Testis (tissue), 5 donors: ENCODE measurements at places on chromosomes 6 and 20. TPM values are rescaled to one million over a fixed set of nuclear protein-coding genes. Genes with fewer than 3 reads are reported as not detected.

GRCh38 chr6:10174056-10174455 is 240.8 kb downstream of the TFAP2A start:
- H3K27me3 ChIP-seq, result no peaks in the 10 kb centered on the region
- no peak overlapping the region for H3K27ac ChIP-seq
- no peaks in the 10 kb centered on the region for H3K4me1 ChIP-seq
- no peak for DNase-seq
- H3K36me3 ChIP-seq, result no peaks in the 10 kb centered on the region
- no peak overlapping the region for H3K4me3 ChIP-seq

AVP gene
- not detected for total RNA-seq

NXT1 gene
- 40.3 TPM for total RNA-seq

IP6K3 gene
- total RNA-seq, result not detected

DNA sequence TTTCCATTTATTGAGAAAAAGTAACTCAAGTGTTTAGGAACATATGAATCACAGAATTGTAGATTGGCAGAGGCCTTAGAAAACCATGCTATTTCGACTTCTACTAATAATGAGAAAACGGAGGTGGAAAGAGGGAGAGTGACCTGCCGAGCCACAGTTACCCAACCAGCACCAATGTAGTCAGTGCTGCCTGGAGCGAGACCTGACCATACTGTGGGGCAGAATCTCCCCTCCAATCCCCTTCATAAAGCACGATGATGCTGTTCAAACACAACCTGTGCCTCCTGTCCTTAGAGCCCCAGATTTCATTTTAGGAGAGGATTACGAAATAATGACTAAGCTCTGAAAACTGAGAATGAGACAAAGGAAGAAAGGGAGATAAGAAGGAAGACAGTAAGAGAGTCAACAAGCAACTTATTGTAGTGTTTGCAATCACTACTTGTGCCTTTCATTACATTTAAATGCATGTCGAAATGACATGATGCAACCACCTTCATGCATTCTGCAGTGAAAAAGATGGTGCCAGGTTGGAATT is 70.6 kb downstream of the ATXN1 start:
- H3K36me3 ChIP-seq, result no peaks in the 10 kb centered on the region
- no peak for DNase-seq
- H3K27me3 ChIP-seq, result no peaks in the 10 kb centered on the region
- no peak overlapping the region for H3K4me3 ChIP-seq

GRCh38 chr20:38897267-38897666 is 28.9 kb upstream of the FAM83D start:
- no peaks in the 10 kb centered on the region for H3K36me3 ChIP-seq
- no peak overlapping the region for H3K4me3 ChIP-seq
- H3K27ac ChIP-seq, result no peak overlapping the region
- H3K4me1 ChIP-seq, result no peaks in the 10 kb centered on the region
- no peak for DNase-seq

- H3K4me3 ChIP-seq, result peak overlapping the region; percentile 21
- peak; percentile 59 for DNase-seq
- H3K4me1 ChIP-seq, result no peaks in the 10 kb centered on the region
- H3K27me3 ChIP-seq, result no peaks in the 10 kb centered on the region
- peak overlapping the region; percentile 1 for H3K27ac ChIP-seq
These were observed 31.7 kb upstream of the SCUBE3 start for GRCh38 chr6:35181933-35182612.

C20orf204 gene
- 4.5 TPM for total RNA-seq

DNA sequence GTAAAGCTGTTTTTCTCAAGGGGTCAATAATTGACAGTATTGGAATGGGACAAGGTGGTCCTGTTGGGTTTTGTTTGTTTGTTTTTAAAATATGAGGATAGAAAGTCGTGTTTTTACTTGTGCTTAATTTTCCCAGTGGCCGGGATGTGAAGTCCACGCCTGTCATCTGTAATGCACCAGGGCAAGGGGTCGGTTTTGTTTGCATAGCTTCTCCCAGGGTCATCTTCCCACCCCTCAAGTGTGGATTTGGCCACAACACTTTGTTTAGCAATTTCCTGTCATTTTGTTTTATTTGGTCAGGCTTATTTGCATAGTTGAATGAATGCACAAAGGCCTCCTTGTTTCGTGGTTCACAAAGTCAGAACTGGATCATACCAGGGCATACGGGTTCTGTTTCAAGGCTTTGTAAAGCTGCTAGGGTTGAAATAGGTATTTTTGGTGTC is 29.8 kb downstream of the SYNJ2 start:
- no peak overlapping the region for H3K4me3 ChIP-seq
- no peak overlapping the region for H3K27ac ChIP-seq
- DNase-seq, result no peak

MYL9 gene
- 265 TPM for total RNA-seq

DNA sequence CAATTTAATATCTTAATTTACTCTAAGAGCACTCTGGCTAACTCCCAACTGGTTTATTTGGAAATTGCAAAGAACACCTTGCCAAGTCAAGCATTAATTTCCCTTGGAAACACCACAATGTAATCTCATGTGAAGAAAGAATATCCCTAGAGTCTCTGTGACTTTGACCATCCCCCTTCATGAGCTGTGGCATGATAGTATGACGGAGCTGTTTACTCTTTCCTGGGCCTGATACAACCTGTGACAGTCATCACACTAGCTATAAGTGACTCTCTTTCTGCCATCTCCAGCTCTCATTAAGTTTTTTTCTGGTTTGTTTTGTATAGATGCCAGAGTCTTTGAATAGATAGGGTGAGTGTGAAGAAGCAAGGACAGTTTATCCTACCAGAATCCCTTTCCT is 470.3 kb upstream of the JARID2 start:
- no peak overlapping the region for H3K4me3 ChIP-seq
- no peak for DNase-seq
- H3K27me3 ChIP-seq, result no peaks in the 10 kb centered on the region

DNA sequence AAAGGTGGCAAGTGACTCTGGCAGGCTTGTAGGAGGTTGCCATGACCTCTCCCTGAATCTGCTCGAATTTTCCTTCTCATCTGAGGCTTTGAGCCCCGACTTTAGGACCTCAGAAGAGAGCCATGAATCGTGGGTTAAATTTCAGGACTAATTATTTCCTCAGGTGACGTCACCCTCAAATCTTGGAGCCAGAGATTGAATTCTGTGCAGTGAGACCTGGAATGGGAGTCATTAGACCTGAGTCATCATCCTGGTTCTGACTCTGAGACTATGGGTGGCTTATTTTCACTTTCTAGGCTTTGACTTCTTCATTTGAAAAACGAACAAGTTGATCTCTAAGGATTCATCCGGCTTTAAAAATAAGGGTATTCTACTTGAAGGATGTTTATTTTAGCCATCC is 48.5 kb upstream of the PDYN start:
- H3K27me3 ChIP-seq, result no peaks in the 10 kb centered on the region
- H3K36me3 ChIP-seq, result no peaks in the 10 kb centered on the region
- no peaks in the 10 kb centered on the region for H3K4me1 ChIP-seq
- H3K27ac ChIP-seq, result no peak overlapping the region

DNA sequence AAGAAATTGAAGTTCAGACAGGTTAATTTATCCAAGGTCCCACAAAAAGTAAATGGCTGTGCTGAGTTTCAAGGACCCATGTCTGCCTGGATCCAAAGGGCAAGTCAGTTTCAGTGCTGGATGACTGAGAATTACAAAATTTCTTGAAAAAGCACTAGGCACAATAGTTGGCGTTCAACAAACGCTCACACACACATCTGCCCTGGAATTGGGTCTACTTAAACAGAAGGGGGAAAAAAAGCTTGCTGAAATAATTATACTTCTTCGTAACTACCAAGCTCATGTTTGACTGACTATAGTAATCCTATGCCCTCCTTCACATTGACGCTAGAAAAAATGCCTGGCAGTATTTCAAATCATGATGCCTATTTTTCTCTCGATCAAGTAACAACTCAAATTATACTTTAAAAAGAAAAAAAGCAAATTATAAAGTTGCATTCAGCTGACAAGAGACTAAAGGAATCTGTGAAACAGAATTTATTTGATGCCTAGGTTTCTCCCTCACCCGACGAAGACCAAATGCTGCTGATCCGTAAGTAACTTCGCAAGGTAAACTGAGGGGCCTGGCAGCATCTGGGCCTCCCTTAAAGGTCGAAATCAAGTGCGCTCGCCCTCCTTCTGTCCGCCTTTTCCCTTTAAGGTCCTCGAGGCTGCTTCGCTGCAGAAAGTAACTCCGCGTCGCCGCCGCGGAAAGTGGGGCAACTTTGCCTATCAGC is 650 bp upstream of the CD2AP start:
- H3K27ac ChIP-seq, result peak overlapping the region; percentile 99
- no peaks in the 10 kb centered on the region for H3K36me3 ChIP-seq
- no peaks in the 10 kb centered on the region for H3K27me3 ChIP-seq
- peaks cover 4% of the 10 kb centered on the region for H3K4me1 ChIP-seq
- H3K4me3 ChIP-seq, result peak overlapping the region; percentile 100
- no peak for DNase-seq

DNA sequence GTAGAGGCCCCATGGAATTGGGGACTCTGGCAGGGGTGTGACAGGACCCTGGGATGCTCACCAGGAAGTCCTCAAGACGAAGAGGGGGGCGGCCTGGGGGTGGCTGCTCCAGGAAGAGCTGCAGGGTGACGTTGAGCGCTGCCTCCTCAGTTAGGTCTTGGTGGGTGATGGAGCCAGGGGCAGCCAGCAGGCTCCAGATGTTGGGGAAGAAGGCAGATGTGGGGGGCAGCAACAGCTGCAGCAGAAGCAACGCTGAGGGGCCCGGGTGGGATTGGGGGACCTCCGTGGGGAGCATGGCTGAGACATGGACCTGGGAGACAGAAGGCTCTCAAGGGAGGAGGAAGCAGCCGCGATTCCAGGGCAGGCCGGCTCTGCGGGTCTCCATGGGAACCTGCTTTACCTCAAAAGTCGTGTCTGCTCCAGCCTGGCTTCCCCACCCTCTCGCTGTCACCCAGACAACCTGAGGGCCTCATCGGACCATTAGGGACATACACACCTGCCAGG is 591 bp downstream of the VWA7 start:
- H3K36me3 ChIP-seq, result no peaks in the 10 kb centered on the region
- no peak overlapping the region for H3K4me3 ChIP-seq
- no peak for DNase-seq
- H3K4me1 ChIP-seq, result peaks cover 12% of the 10 kb centered on the region
- peak overlapping the region; percentile 19 for H3K27ac ChIP-seq

SNAP91 gene
- 32.9 TPM for total RNA-seq

- no peaks in the 10 kb centered on the region for H3K27me3 ChIP-seq
- no peak overlapping the region for H3K4me3 ChIP-seq
- H3K36me3 ChIP-seq, result no peaks in the 10 kb centered on the region
- no peak overlapping the region for H3K27ac ChIP-seq
These were observed 31.3 kb downstream of the TRMT6 start for GRCh38 chr20:5918856-5919625.

AIF1 gene
- total RNA-seq, result 2.9 TPM

GRCh38 chr6:14272737-14273085 is 155.1 kb downstream of the CD83 start:
- H3K4me1 ChIP-seq, result peaks cover 17% of the 10 kb centered on the region
- no peak for DNase-seq
- no peaks in the 10 kb centered on the region for H3K36me3 ChIP-seq

HLA-DRB5 gene
- 0.39 TPM for total RNA-seq

PPIL6 gene
- total RNA-seq, result 26.7 TPM

GRCh38 chr6:154931711-154932424 is 63.2 kb upstream of the TIAM2 start:
- H3K4me3 ChIP-seq, result no peak overlapping the region
- H3K27ac ChIP-seq, result no peak overlapping the region
- DNase-seq, result no peak
- H3K27me3 ChIP-seq, result no peaks in the 10 kb centered on the region

- H3K36me3 ChIP-seq, result no peaks in the 10 kb centered on the region
- H3K27me3 ChIP-seq, result no peaks in the 10 kb centered on the region
- no peak overlapping the region for H3K4me3 ChIP-seq
- DNase-seq, result no peak
- H3K4me1 ChIP-seq, result peaks cover 10% of the 10 kb centered on the region
These were observed 339.2 kb downstream of the PRKN start for GRCh38 chr6:162388383-162388777.

DNA sequence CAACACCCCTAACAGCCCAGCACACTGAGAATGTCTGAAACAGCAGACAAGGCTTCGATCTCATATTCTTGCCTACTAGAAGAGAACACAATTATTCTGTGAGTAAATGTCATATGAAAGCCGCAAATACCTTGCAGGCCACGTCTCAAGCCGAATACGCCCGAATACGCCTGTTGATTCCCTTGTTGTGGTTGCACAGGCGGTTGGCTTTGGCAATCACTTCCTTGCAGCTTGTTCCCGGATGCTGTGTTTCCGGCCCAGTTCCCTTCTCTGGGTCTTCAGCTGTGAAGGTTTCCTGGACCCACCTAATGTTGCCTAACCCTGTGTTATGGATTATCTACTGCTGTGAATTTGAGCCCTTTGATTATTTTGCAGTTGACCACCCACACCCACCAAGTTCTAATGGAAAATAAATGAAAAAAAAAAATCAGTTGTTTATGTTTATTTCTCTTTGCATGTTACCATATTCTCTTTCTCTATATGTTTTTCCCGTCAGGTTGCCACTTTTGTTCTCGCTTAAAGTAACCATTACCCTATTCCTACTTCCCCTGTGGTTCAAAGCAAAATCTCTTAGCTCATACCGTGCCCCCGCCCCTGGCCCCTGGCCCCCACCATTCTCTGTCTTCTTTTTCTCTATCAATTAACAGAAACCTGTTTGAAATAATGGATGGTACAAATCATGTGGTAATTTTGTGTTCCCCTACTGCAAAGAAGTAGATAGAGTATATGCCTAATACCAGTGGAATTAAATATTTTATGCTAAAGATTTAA is 172.4 kb downstream of the ADGB start:
- no peak overlapping the region for H3K4me3 ChIP-seq
- no peaks in the 10 kb centered on the region for H3K36me3 ChIP-seq
- no peaks in the 10 kb centered on the region for H3K27me3 ChIP-seq
- peak; percentile 50 for DNase-seq

TCP11 gene
- 639 TPM for total RNA-seq

GRCh38 chr6:136784910-136785746 is 7.1 kb downstream of the MAP3K5 start:
- no peak overlapping the region for H3K27ac ChIP-seq
- H3K36me3 ChIP-seq, result no peaks in the 10 kb centered on the region
- H3K27me3 ChIP-seq, result no peaks in the 10 kb centered on the region
- peaks cover 29% of the 10 kb centered on the region for H3K4me1 ChIP-seq
- no peak overlapping the region for H3K4me3 ChIP-seq
- DNase-seq, result peak; percentile 58

GRCh38 chr6:144722925-144723324 is 437.8 kb downstream of the UTRN start:
- no peaks in the 10 kb centered on the region for H3K36me3 ChIP-seq
- no peak overlapping the region for H3K4me3 ChIP-seq
- H3K27ac ChIP-seq, result no peak overlapping the region
- no peak for DNase-seq
- no peaks in the 10 kb centered on the region for H3K27me3 ChIP-seq
- H3K4me1 ChIP-seq, result no peaks in the 10 kb centered on the region

GRCh38 chr6:6742535-6742934 is 154.0 kb downstream of the LY86 start:
- peaks cover 7% of the 10 kb centered on the region for H3K4me1 ChIP-seq
- H3K36me3 ChIP-seq, result no peaks in the 10 kb centered on the region
- no peak for DNase-seq
- no peaks in the 10 kb centered on the region for H3K27me3 ChIP-seq
- no peak overlapping the region for H3K27ac ChIP-seq
